ENCODE measurements at places on chromosomes 6 and 20.
A peak's percentile ranks its signal among the peaks of the same experiment; 100 is the strongest.

GRCh38 chr20:52843425-52843824, 128.7 kb upstream of the TSHZ2 start:
- DNase-seq, result no peak

- DNase-seq, result no peak
Measured at GRCh38 chr20:62796699-62797491, 622 bp downstream of the MRGBP start.

GRCh38 chr6:127990074-127990473, 89.2 kb upstream of the THEMIS start:
- no peak for DNase-seq

GRCh38 chr20:61755971-61756845, 309.5 kb downstream of the TAF4 start:
- DNase-seq, result no peak

DNA sequence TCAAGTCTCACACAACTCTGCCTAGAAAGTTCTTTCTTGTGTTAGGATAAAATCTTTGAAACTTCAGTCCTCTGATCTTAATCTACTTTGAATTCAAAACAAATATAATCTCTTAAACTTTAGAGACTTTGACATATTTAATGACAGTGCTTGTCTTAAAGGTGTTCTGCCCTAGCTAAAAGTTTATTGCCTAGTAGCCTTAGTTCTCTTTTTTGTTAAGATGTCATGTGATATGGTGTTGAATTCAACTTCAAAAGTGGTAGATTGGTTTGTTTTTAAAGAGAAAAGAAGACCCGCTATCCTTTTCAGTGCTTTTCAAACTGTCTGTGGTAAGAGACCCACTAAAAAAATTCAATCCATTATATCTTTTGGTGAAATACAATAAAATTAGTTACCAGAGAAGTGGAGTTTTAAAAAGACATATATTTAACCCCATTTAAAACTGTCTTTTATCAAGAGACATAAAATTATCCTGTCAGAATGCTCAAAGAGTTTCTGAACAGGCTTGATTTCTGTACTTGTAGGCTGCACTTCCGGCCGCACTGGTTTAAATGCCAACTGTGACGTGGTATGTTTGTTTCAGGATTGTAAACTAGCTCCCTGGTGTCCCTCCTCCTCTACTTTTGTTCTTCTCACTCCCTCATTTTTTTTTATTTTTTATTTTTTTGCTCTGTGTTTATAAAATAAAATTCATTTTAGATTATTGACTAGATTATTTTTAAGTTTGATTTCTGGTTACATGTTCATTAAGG, 76.5 kb downstream of the QKI start:
- no peak for DNase-seq

DNA sequence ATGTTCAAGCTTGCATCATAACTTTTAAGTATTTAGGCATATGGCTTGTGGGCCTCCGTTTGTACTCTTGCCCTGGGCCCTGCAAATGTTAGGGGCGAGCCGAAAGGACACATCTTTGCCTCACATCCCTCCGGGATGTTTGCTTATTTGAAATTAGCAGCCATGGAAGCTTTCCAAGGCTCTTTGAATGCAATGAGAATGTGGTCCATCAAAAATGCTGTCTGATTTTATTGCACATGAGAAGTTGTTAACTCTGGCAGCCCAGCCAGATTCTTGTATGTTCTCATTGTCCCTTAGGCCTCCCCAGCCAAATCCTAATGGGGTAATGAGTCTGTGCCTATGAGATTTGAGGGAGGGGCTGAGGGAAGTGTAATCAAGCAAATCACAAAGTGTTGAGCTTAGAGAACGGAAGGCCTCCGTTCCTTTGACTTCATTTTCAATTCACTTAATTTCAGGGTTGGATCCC, 261.2 kb upstream of the MARCKS start:
- peak; percentile 98 for DNase-seq

DNA sequence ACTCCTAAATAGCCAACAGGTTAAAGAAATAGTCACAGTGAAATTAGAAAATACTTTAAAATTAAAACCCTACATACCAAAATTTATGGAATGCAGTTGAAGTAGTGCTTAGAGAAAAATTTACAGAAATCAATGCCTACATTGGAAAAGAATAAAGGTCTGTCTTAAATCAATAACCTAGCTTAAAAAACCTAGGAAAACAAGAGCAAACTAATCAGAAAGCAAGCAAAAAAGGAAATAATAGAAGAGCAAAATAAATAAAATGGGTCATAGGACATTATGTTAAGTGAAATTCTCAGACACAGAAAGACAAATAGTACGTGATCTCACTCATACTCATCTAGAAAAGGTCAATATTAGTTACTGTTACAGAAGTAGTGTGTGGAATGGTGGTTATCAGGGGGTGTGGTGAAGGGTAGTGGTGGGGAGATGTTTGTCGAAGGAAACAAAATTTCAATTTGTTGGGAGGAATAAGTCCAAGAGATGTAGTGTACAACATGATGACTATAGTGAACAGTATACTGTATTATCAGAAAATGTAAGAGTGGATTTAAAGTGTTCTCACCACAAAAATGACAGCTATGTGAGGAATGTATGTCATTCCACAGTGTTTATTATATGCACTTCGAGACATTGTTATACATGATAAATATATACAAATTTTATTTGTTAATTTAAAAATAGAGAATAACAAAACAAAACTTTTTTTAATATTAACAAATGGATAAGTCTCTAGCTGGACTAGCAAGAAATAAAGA, 423.6 kb downstream of the CDH26 start:
- no peak for DNase-seq

GRCh38 chr6:14339172-14339571, 221.6 kb downstream of the CD83 start:
- no peak for DNase-seq

- DNase-seq, result no peak
Measured at GRCh38 chr20:37807471-37808232, 95.3 kb upstream of the VSTM2L start.

- DNase-seq, result peak; percentile 46
Measured at GRCh38 chr20:54103067-54103761, 32.8 kb upstream of the BCAS1 start.

DNA sequence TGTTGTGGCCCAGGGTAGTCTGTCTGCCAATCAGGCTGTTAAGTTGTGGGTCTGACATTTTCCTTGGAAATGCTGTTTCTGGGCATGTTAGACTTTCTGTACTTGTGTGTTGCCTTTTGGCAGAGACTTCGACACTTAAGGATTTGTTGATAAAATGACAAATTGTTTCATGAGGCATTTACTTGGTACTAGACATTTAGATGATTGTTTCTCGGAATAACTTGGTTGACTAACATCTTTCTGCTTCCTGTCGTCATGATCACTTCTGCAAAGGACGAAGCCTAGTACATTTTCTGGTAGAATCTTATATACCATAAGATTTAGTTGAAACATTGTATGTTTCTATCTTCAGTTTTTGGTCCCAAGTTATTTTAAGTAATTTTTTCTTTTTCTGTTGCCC, 34.1 kb downstream of the UTRN start:
- DNase-seq, result no peak

DNA sequence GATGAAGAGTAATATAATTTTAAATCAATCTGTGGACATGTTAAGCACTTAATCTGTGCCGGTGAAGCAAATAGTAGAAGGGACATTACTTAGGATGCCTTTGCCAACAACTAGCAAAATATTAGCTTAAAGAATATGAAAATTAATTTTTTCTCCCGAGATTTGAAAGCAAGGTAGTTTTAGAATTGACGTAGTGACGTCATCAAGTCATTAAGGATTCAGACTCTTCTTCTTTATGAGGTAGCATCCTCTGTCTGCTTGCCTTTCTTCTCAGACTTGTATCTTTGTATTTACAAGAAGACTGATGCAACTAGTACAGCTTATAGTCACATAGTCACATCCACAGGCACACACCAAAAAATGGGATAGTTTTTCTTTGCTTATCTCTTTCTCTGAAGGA, 374.4 kb downstream of the MMUT start:
- no peak for DNase-seq

GRCh38 chr6:157985378-157986155, 3.9 kb downstream of the SYNJ2 start:
- no peak for DNase-seq

- peak; percentile 28 for DNase-seq
Measured at GRCh38 chr6:140041056-140041455, 666.6 kb upstream of the CITED2 start.

DNA sequence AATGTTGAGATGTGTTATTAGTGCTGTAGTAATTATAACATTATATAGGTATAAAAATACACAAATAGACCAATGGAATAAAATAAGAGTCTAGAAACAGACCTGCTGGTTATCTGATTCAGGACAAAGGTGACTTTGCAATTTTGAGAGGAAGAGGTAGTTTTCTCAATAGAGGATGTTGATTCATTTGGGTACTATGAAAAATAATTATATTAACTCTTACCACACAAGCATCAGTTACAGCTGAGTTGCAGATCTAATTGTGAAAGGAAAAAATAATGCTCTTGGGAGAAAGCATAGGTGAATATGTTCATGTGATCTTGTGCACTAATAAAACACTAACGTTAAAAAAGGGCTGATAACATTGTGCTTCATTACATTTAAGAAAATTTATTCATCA, 103.0 kb downstream of the BCKDHB start:
- no peak for DNase-seq

GRCh38 chr6:77457720-77458349, 5.5 kb downstream of the HTR1B start:
- DNase-seq, result peak; percentile 91

DNA sequence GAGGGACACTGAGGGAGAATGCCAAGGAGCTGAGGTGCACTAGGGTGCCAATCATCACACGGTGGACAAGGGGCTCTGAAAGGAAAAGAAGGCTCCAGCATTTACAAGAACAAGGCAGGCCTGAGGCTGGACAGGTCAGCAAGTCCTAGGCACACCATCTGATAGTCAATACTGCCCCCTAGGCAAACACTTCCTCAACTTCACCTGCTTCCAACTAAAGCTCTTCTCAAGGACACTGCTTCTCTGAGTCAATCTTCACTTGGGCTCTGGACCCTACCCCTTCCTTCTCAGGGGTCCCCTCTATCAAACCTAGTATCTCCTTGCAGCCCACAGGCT, 37.7 kb upstream of the SLC4A11 start:
- no peak for DNase-seq

GRCh38 chr6:96391776-96392360, 129.7 kb upstream of the UFL1 start:
- no peak for DNase-seq

GRCh38 chr20:22692119-22692475, 107.7 kb upstream of the FOXA2 start:
- no peak for DNase-seq

DNA sequence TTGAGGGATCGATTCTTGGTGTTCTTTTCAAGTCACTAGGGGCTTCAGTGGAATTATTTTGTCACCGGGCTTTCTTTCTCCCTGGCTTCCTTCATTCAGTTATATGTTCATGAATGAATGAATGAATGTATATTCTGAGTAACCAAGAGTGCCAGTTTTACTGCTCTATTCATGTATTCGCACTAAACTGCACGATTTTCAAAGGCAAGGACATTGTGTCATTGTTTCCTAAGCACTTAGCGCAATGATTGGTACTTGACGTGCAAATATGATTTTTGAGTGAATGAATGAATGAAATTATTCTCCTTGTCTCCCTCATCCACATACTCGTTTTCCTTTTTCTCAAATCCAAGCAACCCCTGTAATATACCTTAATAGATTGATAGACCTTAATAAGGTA, 822 bp downstream of the AFG1L start:
- DNase-seq, result no peak

DNA sequence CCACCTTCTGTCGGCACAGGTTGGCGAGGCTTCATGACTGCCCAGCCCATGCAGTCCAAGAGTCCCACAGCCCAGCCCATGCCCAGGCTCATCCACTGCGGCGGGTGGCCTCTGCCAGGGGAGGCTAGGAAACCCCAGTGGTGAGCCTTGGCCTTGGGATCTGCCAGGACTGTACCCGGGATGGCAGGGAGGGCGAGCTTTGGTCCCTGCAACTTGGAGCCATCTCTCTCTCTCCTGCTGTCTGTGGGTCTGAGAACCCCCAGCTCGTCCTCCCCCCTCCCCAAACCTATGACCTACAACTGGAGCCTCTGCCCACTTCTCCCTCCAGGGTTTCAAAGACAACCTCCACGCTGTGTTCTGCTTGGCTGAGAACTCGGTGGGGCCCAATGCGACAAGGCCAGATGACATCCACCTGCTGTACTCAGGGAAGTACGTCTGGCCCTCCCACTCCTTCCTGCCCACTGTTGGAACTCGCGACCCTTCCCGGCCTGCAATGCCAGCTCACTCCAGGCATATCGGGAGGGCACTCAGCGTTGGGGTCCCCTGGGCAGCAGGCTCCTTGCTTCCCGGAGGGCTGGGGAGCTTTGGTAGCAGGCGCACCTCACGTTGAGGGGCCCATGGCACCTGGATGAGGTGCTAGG, 19.7 kb downstream of the NPEPL1 start:
- DNase-seq, result no peak

DNA sequence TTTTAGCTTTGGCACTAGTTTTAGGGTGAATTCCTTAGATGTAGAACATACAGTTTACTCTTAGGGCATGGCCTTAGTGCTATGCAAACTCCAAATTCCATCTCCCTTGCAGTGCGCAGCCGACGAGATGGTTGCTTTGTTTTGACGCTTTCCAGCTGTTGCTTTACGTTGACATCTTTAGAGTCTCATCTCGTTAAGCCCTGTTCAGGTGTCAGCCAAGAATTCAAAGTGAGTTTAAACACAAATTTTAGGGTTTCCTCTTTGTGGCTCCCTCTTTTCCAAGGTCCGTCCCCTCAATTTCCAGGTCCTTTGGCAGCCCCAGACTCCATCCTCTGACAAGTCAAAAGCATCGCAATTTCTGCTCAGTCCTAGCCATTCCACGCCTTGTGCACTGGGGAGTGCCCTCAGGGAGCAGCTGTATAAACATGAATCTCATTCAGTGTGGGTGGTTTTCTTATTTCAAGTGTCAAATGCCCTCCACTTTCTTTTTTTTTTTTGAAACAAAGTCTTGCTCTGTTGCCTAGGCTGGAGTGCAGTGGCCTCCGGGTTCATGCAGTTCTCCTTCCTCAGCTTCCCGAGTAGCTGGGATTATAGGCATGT, 14.1 kb upstream of the MAK start:
- no peak for DNase-seq

DNA sequence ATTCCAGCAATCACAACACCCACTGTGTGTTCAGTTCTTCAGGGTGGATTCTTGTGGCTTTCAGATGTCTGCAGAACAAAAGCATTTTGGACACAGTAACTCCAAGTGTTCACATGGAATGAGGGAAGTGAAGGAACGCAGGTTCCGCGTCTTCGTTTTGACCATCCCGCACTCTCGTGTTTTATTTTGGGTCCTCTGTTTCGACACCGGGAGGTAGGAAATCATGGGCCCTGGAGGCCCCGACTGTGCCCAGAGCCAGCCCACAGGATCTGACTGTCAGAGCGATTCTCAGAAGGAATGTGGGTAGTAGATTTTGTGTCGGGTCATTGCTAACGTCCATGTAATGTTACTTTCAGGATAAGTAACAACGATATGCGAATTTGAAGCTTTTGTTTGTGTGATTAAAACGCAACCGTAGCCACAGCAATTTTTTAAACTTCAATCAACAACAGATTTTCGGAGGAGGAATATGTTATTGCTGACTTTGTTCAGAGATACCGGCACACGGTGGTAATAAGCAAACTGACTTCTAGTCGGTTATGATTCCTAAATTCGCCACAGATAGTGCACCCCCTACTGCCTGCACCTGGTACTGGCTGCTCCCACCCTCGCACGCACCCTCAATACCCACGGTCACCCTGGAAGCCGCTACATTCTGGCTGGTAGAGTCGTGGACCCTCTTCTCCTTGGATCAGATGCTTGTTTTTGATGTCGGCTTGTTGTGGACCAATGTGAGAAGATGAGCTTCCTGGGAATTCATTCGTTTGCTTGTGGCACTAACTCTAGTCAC, 10.5 kb downstream of the NPEPL1 start:
- DNase-seq, result no peak

- DNase-seq, result no peak
Measured at GRCh38 chr6:114995526-114995925, 652.7 kb upstream of the HS3ST5 start.
